ENCODE measurements at places on chromosomes 7 and 10.

- no peak for DNase-seq
Observed at GRCh38 chr7:118311121-118311836, 86.8 kb downstream of the ANKRD7 start.

DNA sequence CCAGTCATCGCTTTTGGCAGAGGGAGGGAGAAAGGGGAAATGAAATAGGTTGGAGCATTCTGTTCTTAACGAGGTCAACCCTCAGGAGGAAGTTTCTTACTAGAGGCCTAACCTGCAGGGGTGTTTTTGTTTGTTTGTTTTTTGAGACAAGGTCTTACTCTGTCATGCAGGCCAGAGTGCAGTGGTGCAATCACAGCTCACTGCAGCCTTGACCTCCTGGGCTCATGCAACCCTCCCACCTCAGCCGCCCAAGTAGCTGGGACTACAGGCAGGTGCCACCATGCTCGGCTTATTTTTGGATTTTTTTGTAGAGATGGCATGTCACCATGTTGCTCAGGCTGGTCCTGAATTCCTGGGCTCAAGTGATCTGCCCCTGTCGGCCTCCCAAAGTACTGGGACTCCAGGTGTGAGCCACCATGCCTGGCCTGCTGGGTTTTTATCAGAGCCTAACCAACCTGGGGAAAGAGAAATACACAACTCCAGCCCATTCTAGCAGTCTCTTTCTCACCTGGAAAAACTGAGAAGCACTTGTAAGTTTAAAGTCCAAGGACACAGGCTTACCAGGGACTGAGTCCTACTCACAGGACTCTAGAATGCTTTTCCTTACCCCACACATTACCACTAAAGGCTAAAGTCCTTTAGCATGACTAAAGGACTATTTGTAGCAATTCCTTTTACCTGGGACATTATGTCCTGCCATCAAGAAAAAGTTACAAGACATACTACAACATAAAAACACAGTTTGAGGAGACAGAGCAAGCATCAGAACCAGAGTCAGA lies 101.0 kb upstream of the EGFR start:
- no peak for DNase-seq

GRCh38 chr7:139808427-139808826 lies 20.6 kb upstream of the TBXAS1 start:
- DNase-seq, result no peak

- no peak for DNase-seq
Observed at GRCh38 chr7:111057066-111057465, 33.9 kb upstream of the LRRN3 start.

DNA sequence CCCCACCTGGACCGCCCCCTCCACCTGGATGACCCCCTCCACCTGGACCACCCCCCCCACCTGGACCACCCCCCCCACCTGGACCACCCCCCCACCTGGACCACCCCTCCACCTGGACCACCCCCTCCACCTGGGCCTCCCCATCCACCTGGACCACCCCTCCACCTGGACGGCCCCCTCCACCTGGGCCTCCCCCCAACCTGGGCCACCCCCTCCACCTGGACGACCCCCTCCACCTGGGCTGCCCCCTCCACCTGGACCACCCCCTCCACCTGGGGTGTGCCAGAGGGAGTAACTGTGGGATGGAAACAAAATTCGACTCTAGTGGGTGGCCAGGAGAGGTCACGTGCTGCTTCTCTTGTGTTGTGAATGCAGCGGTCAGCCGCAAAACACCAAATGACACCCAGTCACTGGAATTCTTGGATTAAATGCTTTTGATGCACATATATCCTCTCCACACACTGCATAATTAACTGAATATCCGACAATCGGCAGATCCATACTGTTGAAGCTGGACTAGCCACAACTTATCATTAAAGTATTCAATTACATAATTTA lies 316.7 kb downstream of the PTPRN2 start:
- DNase-seq, result no peak

DNA sequence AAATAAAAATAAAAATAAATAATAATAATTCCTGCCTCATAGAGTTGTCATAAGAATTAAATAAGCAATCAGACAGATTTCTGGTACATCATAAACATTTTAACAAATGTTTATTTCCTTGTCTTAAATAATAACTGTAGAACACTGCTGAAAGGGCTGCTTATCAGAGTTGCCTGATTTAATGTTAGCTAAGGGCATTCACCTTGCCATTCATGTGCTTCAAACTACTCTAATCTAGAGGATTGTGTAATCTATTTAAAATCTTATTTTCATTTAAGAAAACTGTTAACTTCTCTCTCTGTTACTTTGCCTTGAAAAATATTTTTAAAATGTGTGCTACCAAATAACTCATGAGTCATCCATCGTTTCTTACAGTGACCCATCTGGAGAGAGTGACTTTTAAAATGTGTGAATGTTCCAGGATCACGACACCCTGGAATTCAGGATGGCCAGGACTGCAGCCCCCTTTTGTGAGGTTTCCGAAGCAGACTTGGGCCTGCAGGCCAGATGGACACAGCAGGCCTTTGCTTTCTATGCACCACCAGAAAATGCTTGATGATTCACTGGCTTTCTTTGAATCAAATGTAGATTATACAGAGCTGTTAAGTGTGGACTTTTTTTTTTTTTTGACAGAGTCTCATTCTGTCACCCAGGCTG lies 109.1 kb upstream of the TNS3 start:
- no peak for DNase-seq

GRCh38 chr7:135275971-135276580 lies 42.4 kb downstream of the STRA8 start:
- no peak for DNase-seq

- no peak for DNase-seq
Observed at GRCh38 chr7:134140889-134141867, 14.0 kb downstream of the LRGUK start.

DNA sequence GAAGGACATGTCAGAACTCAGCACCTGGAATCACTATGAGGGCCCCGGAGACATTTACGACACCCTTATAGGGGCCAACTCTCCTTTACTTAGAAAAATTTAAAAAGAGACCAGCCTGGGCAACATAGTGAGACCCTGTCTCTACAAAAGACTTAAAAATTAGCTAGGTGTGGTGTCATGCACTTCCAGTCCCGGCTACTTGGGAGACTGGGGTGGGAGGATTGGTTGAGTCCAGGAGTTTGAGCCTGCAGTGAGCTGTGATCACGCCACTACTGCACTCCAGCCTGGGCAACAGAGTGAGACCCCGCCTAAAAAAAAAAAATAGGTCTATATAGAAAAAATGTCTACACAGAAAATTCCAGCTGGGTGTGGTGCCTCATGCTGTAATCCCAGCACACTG lies 7.5 kb upstream of the CYTH3 start:
- no peak for DNase-seq
